ENCODE measurements at places on chromosomes 4 and X. TPM values are rescaled to one million over a fixed set of nuclear protein-coding genes. Genes with fewer than 3 reads are reported as not detected.

GRCh38 chr4:101914761-101915160 is 124.2 kb downstream of the BANK1 start:
- DNase-seq, result no peak

- peak; percentile 58 for DNase-seq
These were observed 54.2 kb downstream of the TMA16 start for GRCh38 chr4:163548481-163549243.

SLC49A3 gene
- 6.9 TPM for total RNA-seq

GRCh38 chrX:18887177-18887824 is 96.6 kb downstream of the PHKA2 start:
- peak; percentile 11 for DNase-seq

DNA sequence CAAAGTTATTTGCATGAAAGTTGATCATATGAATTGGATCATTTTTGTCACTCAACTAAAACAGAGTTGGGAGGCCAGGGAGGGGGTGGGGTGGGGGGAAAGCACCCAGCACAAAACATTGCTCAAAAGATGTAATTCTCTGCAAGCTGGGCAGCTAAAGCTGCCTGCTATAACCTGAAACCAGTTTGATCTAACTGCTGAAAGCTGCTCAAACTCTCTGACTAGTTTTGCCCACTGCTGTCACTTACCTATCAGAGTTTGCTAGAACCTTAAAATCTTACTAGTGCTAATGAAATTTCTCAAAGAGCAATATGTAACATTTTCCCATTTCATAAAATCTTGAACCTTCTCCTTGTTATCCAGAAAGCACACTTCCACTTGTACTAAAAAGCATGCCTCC is 10.4 kb downstream of the CXCL8 start:
- DNase-seq, result no peak

GRCh38 chrX:35726176-35726575 is 72.0 kb upstream of the MAGEB16 start:
- DNase-seq, result no peak

Measured in B cell (primary cell).